Stimulated activated CD8-positive, alpha-beta memory T cell treated with anti-CD3 and anti-CD28 coated beads, Interleukin-7, amount 100 ng/mL, for 4 hours (primary cell): ENCODE measurements at places on chromosomes 3 and 15.

- DNase-seq, result peak; percentile 36
Observed at GRCh38 chr15:42704492-42704926, 32.4 kb downstream of the CDAN1 start.

GRCh38 chr15:79970624-79971434 lies at the start of gene BCL2A1:
Gene BCL2A1, minus strand, starts transcription at chr15:79971196. Its CDS starts 77 bp downstream, at chr15:79971119.
- DNase-seq, result peak; percentile 63

- DNase-seq, result no peak
Observed at GRCh38 chr3:149396476-149396875, 19.0 kb upstream of the TM4SF1 start.

DNA sequence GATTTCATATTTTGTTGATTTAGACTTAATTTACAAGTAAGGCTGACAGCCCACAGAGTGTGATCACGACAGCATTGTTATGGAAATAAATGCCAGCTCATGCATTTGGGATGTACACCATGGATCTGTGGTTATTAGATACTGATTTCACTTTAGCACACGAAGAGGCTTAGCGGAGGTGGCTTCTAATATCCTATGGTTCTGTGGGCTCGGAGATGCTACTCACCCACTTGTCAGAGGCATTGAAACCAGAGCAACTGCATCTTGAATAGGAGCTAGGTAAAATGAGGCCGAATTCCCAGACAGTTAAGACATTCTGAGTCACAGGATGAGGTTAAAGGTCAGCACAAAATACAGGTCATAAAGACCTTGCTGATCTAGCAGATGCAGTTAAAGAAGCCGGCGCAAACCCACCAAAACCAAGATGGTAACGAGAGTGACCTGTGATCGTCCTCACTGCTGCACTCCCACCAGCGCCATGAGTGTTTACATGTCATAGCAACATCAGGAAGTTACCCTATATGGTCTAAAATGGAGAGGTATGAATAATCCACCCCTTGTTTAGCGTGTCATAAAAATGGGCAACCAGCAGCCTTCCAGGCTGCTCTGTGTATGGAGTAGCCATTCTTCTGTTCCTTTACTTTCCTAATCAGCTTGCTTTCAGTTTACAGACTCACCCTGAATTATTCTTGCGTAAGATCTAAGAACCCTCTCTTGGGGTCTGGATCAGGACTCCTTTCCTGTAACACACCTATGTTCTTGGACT lies 117.5 kb downstream of the PGPEP1L start:
- no peak for DNase-seq

DNA sequence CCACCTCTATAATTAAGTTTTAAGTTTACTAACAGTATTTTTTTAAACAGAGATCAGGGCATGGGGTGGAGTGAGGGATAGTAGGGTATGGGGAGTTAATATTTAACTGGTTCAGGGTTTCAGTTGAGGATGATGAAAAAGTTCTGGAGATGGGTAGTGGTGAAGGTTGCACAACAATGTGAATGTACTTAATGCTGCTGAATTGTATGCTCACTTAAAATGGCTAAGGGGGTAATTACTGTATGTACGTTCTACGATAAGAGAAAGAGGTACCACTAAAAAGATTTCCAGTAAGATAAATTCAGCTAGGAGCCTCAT lies 101.4 kb downstream of the TNIK start:
- no peak for DNase-seq

GRCh38 chr15:88326924-88327323 lies 70.4 kb upstream of the NTRK3 start:
- DNase-seq, result no peak

DNA sequence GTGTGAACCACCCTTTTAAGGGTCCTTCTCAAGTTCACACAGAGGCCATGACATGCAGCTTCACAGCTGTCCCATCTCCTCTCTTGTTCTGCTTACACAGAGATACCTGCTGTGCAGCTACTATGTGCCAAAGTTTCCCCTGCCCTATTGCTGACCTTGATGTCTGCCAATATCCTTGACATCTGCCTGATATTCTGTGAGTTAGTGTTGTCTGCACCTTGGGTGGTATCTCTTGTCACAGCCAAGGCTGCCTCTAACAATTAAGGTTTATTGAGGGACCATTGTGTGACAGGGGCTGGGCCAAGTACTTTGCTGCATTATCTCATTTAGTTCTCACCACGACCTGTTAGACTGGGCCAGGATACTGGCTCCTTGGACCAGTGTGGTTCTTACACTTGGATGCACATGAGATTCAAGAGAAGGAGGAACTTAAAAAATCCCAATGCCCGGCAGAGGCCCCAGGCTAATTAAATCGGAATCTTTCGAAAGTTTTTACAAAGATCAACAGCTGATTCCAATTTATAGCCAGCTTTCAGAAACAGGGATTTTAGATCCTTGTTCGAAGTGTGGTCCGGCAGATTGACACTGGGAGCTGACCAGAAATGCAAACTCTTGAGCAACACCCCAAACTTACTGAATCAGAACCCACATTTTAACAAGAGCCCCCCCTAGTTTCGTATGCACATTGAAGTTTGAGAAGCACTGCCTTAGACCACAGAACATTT lies 178.6 kb downstream of the SATB1 start:
- DNase-seq, result no peak

GRCh38 chr3:136350132-136350531 lies 100.0 kb downstream of the PCCB start:
- no peak for DNase-seq

DNA sequence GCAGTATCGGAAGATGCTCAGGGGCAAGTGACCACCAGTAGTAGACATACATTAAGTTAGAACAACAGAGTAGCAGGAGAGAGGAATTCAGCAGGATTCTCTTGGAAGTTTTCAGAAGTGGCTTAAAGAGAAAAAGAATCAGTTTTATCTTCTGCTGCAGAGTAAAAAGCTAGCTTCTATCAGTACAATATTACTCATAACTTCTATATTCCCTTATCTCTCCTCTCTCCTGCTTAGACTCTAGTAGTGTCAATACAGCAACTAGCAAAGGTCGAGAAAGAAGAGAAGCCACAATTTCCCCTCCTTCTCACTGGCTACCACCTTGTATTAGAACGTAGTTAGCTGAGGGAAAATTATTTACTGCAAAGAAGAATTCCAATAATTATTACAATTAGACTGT lies 539.7 kb downstream of the DIPK2A start:
- DNase-seq, result no peak

- DNase-seq, result no peak
Observed at GRCh38 chr3:159882790-159883779, 105.5 kb upstream of the IL12A start.

DNA sequence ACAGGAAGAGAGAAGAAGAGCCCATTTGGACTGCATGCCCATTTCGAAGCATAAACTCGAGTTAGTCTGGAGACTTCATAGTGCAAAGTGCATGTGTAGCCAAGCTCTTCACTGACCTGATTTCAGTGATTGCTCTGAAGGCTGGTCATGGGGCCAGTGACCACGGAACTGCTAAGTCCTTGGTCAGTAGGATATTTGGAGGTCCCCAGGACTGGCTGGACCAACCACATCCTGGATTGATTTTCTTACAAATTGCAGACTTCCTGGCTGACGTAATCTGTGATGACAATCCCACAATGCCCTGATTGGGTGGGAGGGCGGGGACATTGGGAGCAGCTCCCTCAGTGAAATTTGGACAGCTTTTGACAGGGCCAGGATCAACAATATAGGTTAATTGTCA lies 233.4 kb downstream of the CACNA2D3 start:
- no peak for DNase-seq

- DNase-seq, result no peak
Observed at GRCh38 chr3:133413161-133414020, 13.5 kb downstream of the BFSP2 start.

DNA sequence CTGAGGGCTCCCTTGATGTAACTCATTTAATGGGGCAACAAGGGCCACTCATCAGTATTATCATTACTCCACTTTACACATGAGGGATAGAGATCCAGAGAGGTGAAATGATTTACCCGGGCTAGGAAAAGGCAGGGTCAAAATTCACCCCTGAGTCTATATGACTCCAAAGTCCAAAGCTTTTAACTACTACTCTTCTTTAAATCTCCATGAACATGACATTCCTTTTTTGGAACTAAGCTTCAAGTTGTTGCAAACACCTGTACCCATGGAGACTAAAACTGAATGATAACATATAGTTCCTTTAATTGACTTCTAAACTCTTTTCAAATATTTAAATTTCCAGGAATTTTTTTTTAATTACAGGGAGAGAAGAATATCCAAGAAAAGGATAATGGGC lies 292.9 kb upstream of the GADL1 start:
- no peak for DNase-seq

DNA sequence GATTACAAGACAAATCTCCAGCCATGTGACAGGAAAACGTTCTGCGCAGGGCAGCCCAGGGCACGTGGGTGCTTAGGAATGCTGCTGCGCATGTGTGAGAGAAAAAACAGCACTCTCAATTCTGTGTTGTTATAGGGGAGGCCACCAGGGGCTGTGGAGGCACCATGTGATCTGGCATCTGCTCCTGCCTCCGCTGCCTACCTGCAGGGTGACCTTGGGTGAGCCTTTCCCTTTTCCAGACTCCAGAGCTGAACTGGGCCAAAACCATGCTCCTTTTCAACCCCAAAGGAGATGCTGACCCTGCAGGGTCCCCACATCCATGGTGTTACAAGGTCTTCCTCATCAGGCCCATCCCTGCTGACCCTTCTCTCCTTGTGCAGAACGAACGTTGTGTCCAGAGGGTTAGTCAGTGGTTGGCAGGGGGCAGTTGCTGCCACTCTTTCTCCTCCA lies 81.5 kb upstream of the RASGRF1 start:
- no peak for DNase-seq

DNA sequence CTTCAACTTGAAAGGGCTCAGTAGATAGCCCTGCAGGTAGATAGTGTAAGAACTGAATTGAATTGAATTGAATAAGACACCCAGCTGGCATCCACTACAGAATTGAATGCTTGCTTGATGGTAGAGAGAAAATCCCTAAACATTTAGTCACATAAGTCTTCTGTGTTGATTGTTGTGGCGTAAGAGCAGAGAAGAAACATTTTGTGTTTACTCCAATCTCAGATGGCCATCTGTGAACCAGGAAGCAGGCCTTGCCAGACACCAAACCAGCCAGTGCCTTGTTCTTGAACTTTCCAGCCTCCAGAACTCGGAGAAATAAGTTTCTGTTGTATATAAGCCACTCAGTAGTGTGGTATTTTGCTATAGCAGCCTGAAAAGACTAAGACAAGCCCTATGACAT lies 43.6 kb downstream of the SST start:
- DNase-seq, result no peak

DNA sequence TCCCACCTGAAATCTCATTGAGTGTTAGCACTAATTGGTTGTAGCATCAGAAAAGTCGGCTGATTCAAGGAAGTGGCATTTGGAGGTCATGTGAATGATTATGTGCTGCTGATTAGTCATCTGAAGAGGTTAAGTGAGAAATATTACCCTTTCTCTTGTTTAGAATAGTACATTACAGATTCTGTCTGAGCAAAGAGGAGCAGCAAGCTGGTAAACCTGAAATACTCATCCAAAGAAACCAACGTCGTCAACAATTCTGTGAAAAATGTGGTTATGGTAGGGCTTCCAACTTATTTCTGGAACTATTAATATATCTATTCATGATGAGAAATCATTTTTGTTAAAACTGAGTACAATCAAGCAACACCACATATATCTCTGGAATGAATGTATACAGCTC lies 1024.9 kb downstream of the TUSC7 start:
- DNase-seq, result no peak

GRCh38 chr3:186691676-186692075 lies 25.5 kb upstream of the KNG1 start:
- DNase-seq, result no peak

- DNase-seq, result no peak
Observed at GRCh38 chr15:72034859-72035650, 82.9 kb downstream of the MYO9A start.

DNA sequence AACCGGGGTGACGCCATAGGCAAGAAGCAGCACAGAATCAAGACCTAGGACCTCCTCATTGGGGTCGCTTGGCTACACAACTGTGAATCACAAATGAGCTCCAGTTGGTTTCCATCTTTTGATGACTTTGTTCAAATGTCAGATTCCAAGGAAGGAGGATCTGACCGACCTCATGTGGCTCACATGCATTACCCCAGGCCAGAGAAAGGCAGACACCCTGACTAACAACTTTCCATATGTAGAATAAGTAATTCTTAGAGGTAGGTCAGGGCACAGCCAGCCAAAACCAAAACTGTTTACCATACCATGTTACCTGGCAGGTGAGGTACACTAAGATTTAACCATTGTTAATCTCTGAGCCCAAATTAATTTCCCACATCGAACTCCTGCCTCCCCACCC lies 96.5 kb downstream of the CCNL1 start:
- no peak for DNase-seq

DNA sequence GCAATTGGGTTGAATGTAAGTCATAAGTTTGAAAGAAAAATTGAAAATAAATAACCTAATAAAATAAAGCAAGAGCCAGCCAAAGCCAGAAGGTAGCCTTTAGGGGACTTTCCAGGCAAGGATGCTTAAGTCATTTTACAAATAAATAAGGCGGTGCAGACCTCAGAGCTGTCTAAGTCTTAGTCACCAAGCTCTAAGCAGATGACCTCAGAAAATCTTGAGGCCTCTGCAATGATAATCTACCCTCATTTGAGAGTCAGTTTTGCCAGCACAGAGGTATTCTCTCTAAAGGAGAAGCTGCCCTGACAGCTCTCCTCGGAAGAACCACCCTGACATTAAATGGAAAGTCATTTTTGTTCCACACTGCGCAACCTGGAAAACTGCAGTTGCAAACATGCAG lies 113.9 kb downstream of the OXNAD1 start:
- no peak for DNase-seq

DNA sequence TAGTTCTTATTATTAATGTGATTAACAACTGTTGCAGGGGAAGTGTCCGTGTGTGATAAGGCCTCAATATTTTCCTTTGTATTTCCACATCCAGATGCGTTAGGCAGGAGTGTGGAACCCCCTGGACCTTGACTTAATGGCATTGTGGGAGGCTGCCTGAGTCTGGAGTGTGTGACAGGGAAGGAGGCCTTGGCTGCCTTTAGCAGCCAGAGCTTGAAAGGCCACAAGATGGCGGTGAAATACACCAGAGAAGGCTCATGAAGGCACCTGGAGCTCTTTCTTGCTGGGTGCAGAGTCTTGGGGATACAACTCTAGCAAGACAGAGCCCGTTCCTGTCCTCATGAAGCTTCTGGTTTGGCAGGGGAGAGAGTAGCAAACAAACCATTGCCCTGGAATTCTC lies 36.9 kb downstream of the POLR2M start:
- DNase-seq, result no peak

GRCh38 chr3:126945891-126946290 lies 37.0 kb upstream of the PLXNA1 start:
- no peak for DNase-seq

DNA sequence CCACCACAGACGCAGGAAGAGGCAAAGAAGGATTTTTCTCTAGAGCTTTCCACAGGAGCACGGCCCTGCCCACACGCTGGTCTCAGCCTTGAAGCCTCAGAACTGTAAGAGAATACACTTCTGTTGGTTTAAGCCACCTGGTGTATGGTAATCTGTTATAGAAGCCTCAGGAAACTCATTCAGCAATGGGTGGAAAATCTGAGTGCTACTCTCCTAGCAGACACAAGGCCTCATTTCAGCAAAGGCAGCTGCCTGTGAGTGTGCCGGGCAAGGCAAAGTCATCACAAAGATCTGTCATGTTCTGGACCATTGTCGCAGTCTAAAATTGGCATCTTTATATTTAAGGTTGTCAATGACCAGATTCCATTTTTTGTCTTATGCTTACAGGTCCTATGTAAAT lies 31.0 kb downstream of the ATP10A start:
- no peak for DNase-seq
